ENCODE measurements at places on chromosomes 1 and 21. TPM values are rescaled to one million over a fixed set of nuclear protein-coding genes. Genes with fewer than 3 reads are reported as not detected.

CYP2J2 gene
- total RNA-seq, result 0.93 TPM

AMPD2 gene
- total RNA-seq, result 403 TPM

RGS4 gene
- not detected for total RNA-seq

CSMD2 gene
- not detected for total RNA-seq

AZIN2 gene
- total RNA-seq, result 11.3 TPM

OR2M3 gene
- not detected for total RNA-seq

CCDC185 gene
- not detected for total RNA-seq

DNA sequence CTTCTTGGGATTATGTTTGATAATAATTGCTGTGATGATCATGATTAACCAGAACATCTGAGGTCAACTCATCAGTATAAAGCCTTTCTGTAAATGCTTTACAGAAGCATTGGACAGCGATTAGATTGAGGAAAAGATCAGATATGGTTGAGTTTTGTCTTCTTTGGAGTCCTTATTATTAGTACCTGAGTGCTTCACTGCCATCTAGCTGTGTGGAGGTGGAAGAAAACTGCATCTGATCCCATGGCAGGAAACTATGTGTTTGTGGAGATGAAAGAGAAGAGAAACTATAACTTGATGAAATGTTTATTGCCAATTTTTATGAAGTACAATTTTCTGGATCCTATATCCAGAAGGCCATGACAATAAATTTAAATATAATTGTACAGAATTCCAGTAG is 11.4 kb downstream of the FLG2 start:
- DNase-seq, result no peak

DNA sequence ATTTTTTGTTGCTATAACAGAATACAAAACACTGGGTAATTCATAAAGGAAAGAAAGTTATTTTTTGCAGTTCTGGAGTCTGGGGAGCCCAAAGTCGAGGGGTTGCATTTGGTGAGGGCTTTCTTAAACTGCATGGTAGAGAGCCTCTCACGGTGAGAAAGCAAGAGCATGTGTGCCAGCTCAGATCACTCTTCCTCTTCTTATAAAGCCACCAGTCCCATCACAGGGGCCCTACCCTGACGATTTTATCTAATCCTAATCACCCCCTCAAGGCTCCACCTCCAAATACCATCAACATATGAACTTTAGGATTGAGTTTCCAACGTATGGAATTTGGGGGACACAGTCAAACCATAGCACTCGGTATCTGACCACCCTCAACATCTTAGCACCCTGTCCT is 1.0 kb upstream of the STRIP1 start:
- DNase-seq, result no peak

- DNase-seq, result no peak
Observed at GRCh38 chr1:96538883-96539282, 182.7 kb upstream of the PTBP2 start.

- no peak for DNase-seq
Observed at GRCh38 chr21:42654179-42654912, 925 bp downstream of the PDE9A start.

DNA sequence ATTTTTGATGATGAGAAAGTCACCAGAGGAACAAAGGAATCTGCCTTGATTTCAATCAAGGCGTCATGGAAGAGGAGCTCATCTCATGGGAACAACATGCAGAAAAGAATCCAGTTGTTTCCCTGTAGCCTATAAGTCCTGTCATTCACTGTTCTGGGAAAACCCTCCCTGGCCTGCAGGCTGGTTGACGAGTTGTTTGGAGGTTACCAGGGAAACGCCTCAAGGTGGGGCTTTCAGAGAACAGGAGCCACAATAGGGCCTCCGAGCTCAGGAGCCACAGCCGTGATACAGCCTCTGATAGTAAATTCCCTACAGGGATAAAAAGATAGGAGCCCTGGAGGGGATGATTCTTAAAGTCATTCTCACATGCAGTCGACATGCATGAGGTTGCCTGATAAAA is 135.2 kb downstream of the PSMG1 start:
- no peak for DNase-seq

DNA sequence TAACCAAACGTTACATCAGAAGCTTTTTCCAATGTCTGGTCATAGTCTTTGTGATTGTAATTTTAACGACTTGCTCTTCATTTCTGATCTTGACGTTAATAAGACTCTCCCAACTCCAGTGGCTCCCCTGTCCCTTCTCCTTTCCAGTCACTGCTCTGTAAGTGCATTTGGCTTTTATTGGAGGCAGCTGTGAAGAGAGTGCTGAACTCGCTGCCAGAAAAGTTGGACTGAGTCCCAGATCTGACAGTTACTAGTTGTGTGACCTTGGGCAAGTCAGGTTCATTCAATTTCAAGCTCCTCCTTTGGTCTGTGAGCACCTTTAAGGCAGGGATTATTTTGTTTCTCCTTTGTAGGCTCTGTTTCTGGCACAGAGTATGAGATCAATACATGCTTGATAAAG is 109.6 kb upstream of the TSPAN2 start:
- DNase-seq, result no peak

GRCh38 chr1:67605209-67605780 is 79.7 kb upstream of the GADD45A start:
- DNase-seq, result no peak

GRCh38 chr1:234559902-234560676 is 49.9 kb downstream of the IRF2BP2 start:
- no peak for DNase-seq

DNA sequence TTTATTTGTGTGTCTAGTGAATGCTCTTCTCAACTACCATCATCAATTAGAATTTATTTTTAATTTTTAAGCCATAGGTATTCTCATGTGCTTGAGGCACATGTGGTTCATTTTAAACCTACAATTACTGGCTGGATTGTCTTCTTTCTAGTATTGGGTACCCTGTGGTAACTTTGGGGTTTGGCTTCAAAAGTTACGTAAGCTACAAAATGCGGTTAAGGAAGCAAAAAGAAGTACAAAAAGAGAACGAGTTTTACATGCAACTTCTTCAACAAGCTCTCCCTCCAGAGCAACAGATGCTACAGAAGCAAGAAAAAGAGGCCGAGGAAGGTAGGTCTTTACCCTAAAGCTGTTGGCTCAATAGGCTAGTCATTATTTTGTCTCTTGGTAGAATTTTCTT is 25.8 kb downstream of the MACO1 start:
- DNase-seq, result no peak

- no peak for DNase-seq
Observed at GRCh38 chr1:235739124-235739523, 89.5 kb upstream of the GNG4 start.

GRCh38 chr1:245988393-245989078 is 518.5 kb downstream of the SMYD3 start:
- no peak for DNase-seq

DNA sequence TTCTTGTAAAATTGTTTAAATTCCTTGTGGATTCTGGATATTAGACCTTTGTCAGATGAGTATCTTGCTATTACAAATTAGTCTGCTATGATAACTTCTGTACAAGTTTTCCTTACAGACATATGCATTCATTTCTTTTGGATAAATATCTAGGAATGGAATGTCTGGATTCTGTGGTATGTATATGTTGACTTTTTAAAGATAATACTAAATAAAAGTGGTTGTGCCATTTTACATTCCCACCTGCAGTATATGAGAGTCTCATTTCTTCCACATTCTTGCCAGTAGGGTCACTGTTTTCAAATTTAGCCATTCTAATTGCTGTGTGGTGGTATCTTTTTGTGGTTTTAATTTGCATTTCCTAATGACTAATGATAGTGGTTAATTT is 53.9 kb downstream of the SYDE2 start:
- DNase-seq, result no peak

- no peak for DNase-seq
Observed at GRCh38 chr21:45390121-45390751, 14.7 kb upstream of the COL18A1 start.
